ENCODE measurements at places on chromosomes 16 and 17. TPM values are rescaled to one million over a fixed set of nuclear protein-coding genes. Genes with fewer than 3 reads are reported as not detected.

The TTLL6 gene
- total RNA-seq = 1.4 TPM

The MILR1 gene
- total RNA-seq = 2.1 TPM

The TBC1D3G gene
- total RNA-seq = not detected

The C16orf96 gene
- total RNA-seq = not detected

The PIMREG gene
- total RNA-seq = 87.2 TPM

The CD300LG gene
- total RNA-seq = not detected

The RAB26 gene
- 1.0 TPM for total RNA-seq

The ATP2A1 gene
- 21.8 TPM for total RNA-seq

The SEPTIN12 gene
- not detected for total RNA-seq

The CBX2 gene
- 90.0 TPM for total RNA-seq

The ASPA gene
- total RNA-seq = 0.02 TPM

The ALDH3A2 gene
- 117 TPM for total RNA-seq

The CYBC1 gene
- total RNA-seq = 62.8 TPM

GRCh38 chr17:55420067-55420775, 1.4 kb downstream of the MMD start:
- no peak for DNase-seq

DNA sequence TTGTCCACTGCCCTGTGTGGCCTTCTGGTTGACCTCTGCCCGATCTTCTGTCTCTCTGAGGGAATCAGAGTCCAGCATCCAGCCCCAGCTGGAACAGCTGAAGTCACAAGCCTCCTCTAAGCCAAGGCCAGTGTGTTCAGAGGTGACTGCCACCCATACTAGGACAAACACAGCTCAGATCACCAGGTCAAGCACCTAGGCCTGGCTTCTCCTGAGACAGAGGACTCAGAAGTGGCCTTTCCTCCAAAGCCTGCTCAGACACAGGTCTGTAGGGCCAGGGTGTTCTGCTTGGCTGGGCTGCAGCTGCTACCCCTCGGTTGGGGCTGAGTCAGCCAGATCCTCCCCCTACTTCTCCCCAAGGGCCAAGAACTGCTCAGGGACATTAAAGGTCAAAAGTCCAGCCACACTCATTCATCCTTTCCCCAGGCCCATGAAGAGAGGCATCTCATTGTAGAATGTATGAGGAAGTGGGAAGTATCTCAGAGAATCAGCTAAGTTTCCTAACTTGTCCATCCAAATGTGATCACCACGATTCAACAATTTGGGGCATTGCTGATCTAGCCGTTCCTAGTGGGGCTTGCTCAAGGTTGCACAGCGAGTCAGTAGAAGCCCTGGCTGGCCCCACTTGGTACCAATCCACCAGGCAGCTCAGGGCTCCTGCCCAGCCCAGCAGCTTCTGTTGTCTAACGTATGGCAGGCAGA, 7.6 kb downstream of the SLC46A1 start:
- peak; percentile 40 for DNase-seq

DNA sequence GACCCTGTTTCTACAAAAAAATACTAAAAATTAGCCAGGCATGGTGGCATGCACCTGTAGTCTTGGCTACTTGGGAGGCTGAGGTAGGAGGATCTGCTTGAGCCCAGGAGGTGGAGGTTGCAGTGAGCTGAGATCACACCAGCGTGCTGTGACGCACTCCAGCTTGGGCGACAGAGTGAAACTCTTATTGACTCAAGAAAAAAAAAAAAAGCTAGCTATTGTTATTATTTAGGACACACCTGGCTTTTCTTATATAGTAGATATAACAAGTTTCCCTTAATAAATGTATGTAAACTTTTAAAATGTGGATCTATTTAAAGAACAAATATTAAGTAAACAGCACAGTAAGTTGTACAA, 1.8 kb downstream of the RABEP2 start:
- no peak for DNase-seq

DNA sequence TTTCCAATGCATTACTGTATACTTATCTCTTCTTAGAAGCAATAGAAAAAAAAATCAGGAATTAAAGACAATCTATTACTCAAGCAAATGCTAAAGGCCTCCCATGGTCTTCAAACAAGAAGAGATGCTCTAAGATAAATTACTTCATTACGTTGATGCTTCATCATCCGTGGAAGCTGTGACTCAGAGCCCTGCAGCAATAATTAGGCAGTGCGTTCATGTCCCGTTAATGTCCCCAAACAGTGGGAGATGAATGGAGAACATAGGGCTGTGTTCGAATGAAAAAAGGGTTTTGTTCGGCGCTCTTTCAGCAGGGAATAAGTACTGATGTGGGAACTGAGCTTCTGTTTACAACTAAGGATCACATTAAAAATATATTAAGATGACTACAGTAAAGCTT, 15.9 kb upstream of the PDXDC1 start:
- no peak for DNase-seq

GRCh38 chr16:15552507-15552906, 90.4 kb downstream of the MARF1 start:
- no peak for DNase-seq

GRCh38 chr16:57960826-57961472, 10.0 kb downstream of the CNGB1 start:
- no peak for DNase-seq

DNA sequence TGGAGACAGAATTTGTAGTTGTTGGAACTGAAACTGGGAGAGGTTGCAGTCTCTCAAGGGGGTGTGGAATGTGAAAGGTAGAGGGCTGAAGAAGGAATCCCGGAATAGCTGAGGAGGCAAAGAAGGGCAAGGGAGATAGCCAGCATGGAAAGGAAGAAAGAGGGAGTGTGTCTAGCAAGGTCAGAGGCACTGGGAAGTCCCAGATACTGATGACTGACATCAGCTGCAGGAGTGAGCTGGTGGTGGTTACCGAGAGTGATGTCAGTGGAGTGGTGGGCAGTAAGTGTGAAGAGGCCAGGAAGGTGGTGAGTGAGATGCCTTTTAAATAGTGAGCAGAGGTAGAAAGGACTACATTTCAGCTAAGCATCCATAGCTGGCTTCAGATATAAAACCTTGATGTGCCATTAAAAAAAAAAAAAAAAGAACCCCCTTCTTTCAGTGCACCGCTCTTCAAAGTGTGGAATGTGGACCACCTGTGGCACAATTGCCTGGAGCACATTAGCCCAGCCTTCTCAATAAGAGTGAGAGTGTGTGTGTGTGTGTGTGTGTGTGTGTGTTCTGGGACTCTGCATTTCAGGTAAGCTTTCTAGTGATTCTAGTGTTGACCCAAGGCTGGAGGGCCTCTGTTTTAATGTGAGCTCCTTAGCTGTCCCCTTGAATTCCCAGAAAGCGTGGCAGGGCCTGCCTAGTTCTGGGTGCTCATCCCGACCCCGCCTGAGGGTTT, 8.5 kb downstream of the PRMT7 start:
- no peak for DNase-seq

- DNase-seq = no peak
These were observed 101.2 kb downstream of the YPEL2 start for GRCh38 chr17:59432657-59433056.

DNA sequence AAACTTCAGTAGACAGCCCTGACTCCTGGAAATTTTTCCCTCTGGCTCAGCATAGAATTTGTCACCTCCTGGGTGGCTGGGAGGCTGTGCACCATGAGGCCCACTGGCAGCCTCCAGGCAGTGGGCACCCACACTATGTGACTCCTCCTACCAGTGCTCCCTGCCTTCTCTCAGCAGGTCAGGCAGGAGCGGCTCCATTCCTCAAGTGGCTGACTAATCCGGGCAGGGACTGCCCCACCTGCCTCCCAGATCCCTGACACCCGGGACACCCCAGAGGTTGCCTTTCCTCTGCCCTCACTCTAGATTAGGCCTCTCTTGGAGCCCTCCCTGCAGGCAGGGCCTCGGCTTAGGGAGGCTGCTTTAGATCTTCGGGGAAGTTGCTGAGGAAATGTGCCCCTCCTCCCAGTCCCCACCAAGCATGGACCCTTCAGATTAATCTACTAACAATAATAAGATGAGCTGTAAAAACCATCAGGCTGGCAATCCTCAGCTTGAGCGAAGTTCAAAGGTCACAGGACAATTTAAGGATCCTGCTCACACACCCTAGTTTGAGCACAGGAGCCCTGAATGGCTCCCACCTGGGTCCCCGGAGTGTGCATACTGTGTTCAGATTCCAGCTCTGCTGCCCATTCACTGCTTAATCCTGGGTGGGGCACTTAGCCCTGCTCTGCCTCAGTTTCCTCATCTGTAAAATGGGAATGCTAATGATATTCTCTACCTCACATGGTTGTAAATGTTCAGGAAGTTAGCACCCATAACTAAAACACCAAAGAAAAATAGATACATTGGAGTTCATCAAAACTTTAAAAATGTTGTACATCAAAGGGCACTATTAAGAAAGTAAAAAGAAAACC, 10.0 kb upstream of the MYCBPAP start:
- DNase-seq = no peak

- DNase-seq = no peak
These were observed 17.6 kb upstream of the CYLD start for GRCh38 chr16:50724306-50724705.

GRCh38 chr17:51372345-51373004, 112.1 kb downstream of the UTP18 start:
- DNase-seq = peak; percentile 69

DNA sequence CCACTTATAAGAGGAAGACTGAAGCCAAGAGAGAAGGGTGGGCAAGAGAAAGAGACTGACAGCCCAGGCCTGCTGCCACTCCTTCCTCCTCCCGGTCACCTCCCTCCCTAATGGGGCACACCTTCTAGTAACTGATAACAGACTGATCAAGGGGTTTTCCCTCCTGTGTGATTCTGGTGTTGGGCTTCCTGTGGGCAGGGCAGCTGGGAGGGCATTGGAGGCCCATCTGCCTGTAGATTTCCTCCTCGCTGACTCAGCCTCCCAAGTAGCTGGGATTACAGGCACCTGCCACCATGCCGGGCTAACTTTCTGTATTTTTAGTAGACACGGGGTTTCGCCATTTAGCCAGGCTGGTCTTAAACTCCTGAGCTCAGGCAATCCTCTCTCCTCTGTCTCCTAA, 16.2 kb downstream of the CA4 start:
- peak; percentile 39 for DNase-seq

- no peak for DNase-seq
These were observed 16.6 kb downstream of the TUBD1 start for GRCh38 chr17:59876107-59876506.

DNA sequence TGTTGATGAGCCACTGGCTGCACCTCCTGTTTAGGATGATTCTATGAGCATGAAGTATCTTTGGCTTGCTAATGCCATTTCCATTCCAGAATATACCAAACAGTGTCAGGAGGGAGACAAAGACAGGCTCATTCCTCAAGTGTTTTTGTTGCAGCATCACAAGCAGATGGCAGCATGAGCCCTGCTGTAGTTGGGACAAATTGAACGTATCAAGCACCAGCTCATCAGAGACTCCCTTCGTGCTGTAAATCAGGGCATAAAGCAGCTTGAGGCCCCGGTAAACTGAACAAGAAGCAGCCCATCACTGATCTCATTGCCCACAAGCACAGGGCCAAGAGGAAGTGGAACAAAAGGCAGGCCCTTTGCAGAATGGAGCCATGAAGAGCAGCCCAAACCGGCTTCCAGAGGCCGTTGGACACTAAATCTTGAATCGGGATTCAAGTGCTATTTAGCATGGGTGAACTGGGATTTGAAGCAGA, 45.9 kb upstream of the HS3ST3A1 start:
- peak; percentile 38 for DNase-seq

- DNase-seq = no peak
These were observed 13.9 kb upstream of the CSNK2A2 start for GRCh38 chr16:58211846-58212245.

- DNase-seq = no peak
These were observed 79.9 kb downstream of the LITAF start for GRCh38 chr16:11506741-11507305.

- DNase-seq = no peak
These were observed 18.6 kb downstream of the PDP2 start for GRCh38 chr16:66898933-66899309.

GRCh38 chr17:29612404-29613280, 10.1 kb downstream of the CORO6 start:
- no peak for DNase-seq

DNA sequence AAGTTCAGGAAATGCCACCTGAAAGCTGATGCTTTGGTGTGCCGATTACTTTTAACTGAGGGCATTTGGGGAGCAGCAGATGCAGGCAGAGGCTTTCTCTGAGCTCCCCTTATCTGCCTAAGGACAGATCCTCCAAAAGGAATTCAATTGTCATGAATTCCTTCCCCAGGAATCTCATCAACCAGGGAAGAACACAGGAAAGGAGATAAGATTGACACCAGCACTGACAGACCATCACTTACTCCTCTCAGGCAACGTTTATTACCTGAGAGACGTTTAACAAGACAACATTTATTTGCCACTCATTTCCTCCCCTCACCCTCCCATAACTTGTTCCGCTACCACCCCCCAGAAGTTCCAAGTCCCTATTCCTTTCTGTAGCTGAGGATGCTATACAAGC, 17.6 kb upstream of the CDRT4 start:
- no peak for DNase-seq

- no peak for DNase-seq
These were observed 217.0 kb downstream of the CCDC182 start for GRCh38 chr17:57528058-57528451.

DNA sequence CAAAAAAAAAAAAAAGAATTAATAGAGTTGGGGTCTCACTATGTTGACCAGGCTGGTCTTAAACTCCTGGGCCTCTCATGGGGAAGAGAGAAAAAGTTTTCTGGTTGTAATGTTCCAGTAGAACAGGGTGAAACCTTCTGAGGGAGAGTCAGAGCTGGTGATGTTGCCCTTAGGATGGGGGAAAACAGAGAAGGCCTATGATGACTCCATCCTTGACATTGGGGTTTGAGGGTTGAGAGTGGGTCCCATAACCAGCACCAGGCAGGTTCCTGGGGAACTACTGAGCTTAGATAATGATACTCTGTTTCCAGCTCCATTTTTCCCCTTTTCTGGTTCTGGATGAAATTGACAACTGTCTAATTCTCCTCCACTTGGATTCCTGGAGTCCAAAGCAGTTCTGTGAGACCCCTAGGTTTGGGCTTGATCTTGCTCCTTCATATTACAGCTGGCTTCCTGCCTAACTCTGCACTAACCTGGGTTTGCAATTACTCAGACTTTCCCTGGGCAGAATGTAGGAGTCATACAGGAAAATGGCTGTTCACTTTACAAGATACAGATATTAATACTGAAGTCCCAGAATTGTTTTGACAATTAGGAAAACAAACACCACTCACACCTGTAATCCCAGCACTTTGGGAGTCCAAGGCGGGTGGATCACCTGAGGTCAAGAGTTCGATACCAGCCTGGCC, 62.8 kb upstream of the B4GALNT2 start:
- DNase-seq = no peak

- no peak for DNase-seq
These were observed 482 bp upstream of the SLC16A3 start for GRCh38 chr17:82228278-82228841.
